Stimulated activated CD8-positive, alpha-beta memory T cell treated with anti-CD3 and anti-CD28 coated beads, Interleukin-7, amount 100 ng/mL, for 48 hours (primary cell): ENCODE measurements at places on chromosomes 7 and 10.

- DNase-seq = no peak
Measured at GRCh38 chr7:78400038-78400437, 601.5 kb downstream of the PHTF2 start.

GRCh38 chr10:7906128-7906527, 87.8 kb downstream of the TAF3 start:
- no peak for DNase-seq

GRCh38 chr7:134712196-134712595, 65.5 kb downstream of the BPGM start:
- no peak for DNase-seq

GRCh38 chr10:121436630-121437341, 161.5 kb downstream of the FGFR2 start:
- DNase-seq = no peak

DNA sequence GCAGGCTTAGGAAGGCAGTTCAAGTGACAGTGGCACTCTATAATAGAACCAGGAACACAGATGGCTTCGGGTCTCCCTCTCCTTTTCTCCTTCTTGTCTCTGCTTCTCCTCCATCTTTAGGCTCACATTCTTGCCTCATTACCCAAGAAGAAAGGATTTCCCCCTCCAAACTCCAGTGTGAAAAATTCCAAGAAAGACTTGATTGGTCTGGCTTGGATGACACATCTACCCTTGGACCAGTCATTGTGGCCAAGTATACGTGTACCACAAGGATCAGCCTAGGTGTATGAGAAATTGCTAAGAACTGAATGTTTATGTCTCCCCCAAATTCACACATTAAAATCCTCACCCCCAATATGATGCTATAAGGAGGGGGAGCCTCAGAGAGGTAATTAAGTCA, 53.9 kb downstream of the PRTFDC1 start:
- no peak for DNase-seq
